Left colon (tissue), 2 donors: ENCODE measurements at places on chromosomes 12 and 14. TPM values are rescaled to one million over a fixed set of nuclear protein-coding genes. Genes with fewer than 3 reads are reported as not detected.

Gene PELI2
- 12.2 TPM for total RNA-seq

Gene KLRC1
- 1.0 TPM for total RNA-seq

Gene TAS2R30
- 2.3 TPM for total RNA-seq

Gene OTOGL
- total RNA-seq: 0.47 TPM

Gene PTPRB
- 27.6 TPM for total RNA-seq

Gene WNT1
- not detected for total RNA-seq

Gene CHST11
- total RNA-seq: 3.4 TPM

Gene NOVA1
- 1.4 TPM for total RNA-seq

Gene ART4
- total RNA-seq: 0.20 TPM
